ENCODE measurements at places on chromosomes 5 and 9.

GRCh38 chr9:134663084-134663483 lies 21.5 kb downstream of the COL5A1 start:
- DNase-seq = no peak

GRCh38 chr5:84290161-84290560 lies 94.5 kb downstream of the EDIL3 start:
- DNase-seq = no peak

DNA sequence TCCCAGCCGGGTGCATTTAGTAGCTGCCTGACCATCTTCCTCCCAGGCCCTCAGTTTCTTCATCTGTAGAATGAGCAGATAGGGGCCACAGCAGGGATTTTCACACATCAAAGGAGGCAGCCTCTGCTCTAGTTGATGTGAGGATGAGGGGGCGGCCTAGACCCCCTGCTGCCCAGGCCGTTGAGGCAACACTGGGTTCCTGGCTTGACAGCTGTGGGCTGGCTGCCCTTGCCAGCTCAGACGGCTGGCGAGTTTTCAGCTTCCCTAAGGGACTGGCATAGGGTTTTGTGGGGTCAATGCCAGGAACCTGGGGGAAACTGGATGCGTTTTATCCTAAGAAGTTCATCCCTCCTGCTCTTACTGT lies 49.6 kb downstream of the NDST1 start:
- DNase-seq = no peak

GRCh38 chr9:1154739-1155138 lies 104.6 kb downstream of the DMRT2 start:
- no peak for DNase-seq

DNA sequence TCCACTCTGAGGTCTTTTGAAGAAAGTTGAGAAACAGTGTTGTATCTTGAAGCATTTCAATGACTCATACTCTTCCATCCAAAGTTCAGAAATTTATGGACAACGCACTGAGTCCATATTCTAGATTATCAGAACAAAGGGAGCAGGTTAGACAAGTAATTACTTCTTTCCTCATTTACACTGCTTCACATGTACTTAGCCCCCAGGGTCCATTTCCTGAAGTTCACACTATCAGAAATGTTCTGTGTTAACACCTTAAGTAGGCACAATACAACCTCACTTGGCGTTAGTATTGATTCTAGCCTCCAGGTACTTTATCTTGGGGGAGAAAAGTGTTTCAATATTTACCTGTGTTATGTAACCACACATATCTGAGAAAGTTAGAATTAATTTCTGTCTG lies 487.9 kb upstream of the DMAC1 start:
- DNase-seq = no peak

DNA sequence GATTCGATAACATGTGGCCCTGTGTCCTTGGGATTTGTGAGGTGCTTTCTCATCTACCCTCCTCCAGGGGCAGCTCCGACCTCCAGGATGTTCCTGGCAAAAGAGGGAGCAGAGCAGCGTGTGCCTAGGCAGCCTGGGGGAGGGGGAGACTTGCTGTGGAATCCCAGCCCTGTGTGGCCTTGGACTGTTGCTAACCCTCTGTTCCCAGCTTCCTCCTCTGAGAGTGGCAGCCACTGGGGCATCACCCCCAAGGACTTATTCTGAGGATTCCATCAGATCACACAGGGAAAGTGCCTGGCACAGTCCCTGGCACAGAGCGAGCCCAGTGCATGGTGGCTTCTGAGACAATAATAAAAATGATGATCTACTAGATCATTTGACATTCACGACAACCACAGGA lies 265.1 kb upstream of the MVB12B start:
- no peak for DNase-seq

GRCh38 chr9:110950041-110950645 lies 88.1 kb downstream of the LPAR1 start:
- no peak for DNase-seq

DNA sequence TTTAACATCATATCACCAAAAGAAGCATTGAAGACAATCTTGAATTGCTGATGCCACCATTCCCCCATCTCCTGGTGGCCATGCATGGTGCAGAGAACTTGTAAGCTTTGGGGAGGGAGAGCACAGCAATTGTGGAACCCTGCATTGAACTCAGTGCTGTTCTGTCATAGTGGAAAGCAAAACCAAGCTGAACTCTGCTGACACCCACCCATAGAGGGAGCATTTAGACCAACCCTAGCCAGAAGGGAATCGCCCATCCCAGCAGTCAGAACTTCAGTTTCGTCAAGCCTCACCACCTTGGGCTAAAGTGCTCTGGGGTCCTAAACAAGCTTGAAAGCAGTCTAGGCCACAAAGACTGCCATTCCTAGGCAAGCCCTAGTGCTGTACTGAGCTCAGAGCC lies 37.4 kb upstream of the RUSC2 start:
- no peak for DNase-seq

- DNase-seq = no peak
Observed at GRCh38 chr5:58455480-58455879, 4.4 kb downstream of the PLK2 start.

- DNase-seq = no peak
Observed at GRCh38 chr5:8192840-8193239, 323.9 kb downstream of the MTRR start.

DNA sequence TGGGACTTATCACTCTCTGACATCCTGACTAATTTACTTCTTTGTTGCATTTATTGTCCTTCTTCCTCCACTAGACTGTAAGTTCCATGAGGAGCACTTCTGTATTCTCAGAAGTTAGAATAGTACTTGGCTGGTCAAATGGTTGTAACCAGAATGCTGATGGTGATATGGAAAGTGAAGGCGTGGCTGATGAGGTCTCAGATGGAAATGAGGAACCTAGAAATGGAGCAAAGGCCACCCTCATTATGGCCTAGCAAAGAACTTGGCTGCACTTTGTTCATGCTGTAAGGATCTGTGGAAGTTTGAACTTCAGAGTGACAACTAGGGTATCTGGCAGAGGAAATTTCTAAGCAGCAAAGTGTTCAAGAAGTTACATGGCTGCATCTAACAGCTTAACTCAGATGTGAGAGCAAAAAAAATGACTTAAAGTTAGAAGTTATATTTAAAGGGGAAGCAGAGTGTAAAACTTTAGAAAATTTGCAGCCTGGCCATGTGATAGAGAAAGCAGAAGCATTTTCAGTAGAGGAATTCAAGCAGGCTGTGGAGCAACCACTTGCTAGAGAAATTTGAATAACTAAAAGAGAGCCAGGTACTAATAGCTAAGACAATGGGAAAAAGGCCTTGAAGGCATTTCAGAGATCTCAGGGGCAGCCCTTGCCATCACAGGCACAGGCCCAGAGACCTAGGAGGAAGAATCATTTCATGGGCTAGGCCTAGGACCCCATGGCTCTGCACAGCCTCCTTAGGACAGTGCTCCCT lies 14.9 kb upstream of the SLC22A5 start:
- DNase-seq = no peak

DNA sequence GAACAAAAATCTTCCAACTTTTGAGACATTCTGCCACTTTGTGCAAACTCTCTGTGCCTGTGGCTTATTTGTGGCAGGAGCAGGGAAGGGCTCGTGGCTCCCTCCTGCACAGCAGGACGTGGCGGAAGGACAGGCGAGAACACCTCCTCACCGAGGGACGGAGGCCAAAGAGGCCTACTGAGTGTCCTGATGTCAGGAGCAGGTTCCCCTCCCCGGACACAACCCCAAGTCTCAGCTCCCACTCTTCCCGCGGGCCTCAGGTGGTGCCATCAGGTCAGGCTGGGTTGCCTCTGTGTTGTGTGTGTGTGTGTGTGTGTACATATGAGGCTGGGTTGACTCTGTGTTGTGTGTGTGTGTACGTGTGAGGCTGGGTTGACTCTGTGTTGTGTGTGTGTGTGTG lies 136.8 kb upstream of the LPCAT1 start:
- no peak for DNase-seq

GRCh38 chr9:136685790-136686533 lies 1.3 kb downstream of the AGPAT2 start:
- no peak for DNase-seq

DNA sequence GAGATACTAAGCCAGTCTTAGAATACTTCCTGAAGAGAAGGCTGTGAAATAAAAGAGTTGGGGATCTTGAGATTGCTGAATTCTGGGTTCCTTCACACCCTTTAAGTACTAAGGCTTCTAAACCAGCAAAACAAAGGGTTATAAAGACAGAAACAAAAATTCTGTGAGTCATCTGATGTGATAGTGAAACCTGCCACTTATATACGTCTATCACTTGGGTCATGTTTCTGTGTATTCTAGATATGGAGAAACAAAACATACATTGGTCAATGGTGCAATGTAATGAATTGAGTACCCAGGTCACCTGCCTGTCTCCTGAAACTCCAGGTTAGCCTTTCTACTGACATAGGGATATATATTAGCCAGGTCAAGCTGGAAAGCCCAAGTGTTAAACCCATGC lies 319.3 kb upstream of the GRAMD2B start:
- DNase-seq = no peak

- peak; percentile 79 for DNase-seq
Observed at GRCh38 chr5:74640954-74641734, 616 bp upstream of the ENC1 start.

DNA sequence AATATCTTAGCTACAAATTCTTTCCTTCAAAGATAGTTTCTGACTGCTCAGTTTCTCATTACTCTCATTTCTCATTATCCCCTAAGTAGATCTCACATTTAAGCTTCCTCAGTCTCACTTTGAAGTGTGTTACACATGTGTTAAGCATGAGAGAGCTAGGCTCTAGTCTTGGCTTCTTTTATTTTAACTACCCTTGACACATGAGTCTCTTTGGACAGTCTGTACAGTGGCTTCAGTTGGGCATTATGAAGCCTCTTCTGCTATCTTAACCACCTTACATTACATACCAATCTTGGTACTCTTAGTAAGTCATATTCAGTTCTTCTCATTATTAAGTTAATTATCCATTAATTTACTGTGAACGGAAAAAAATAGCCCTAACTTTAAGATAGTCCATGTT lies 232.5 kb downstream of the FBXL17 start:
- no peak for DNase-seq

- no peak for DNase-seq
Observed at GRCh38 chr9:136268318-136268717, 22.7 kb upstream of the QSOX2 start.

- DNase-seq = peak; percentile 13
Observed at GRCh38 chr5:151772029-151772845, 483 bp downstream of the G3BP1 start.

DNA sequence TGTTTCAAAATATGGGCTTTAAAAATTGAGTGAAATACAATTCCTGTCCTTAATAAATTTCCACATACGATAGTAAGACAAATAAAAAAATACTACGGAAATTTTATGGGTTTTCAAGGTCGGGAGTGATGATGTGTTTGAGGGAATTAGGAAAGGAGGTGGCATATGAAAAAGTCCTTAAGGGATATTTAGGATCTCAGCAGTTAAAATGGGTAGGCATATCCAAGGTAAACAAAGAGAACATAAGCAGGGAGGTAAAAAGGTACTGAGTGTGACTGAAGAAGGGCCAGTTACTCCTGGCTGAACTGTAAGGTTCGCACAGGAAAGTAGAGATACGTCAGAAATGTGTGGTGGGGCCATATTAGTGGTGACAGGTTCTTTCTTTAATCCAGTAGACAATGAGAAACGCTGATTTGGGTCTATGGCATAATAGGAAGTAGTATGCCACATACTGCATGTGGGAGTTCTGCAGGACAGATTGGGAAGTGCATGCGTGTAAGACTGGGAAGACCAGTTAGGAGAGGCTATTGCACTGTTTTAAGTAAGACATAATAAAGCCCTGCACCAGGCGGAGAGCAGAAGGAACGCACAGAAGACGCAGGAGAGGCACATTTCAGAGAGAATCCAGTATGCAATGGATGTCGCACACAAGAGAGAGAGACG lies 937 bp upstream of the HMGCR start:
- DNase-seq = peak; percentile 64

- DNase-seq = no peak
Observed at GRCh38 chr9:28234133-28234893, 661.0 kb upstream of the C9orf72 start.

DNA sequence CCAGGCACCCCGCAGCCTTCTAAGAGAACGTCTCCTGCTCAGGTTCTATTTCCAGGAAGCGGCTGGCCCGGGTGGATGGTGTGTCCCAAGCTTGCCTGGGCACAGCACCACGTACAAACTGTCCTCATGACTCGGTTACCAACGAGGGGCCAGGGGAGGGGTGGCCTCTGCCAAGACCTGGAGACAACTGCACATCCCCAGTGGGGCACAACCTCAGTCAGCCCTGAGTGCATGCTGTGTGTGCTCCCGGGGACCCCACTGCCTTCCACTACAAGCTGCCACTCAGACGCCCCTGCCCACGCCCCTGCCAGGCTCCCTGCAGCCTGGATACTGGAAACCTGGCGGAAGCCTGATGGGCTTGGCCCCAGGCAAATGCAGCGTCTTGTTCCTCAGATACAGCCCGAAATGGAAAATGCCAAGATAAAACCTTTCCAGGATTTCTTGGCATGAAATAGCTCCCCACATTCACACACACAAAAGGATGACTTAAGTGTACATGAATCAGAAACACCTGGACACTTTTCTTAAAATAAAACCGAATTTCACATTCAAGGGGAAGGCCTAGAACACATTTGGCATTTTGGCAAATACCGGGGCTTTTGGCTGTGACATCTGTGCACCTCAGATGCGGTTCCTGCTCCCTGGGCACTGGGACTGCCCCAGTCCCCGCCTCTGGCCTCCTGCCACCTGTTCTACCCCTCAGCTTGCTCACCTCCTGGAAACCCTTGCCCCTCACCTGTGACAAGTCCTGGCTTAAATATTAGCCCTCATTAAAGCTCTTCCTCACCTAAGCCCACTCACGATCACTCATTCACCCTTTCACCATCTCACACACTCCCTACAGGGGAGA lies 62.5 kb downstream of the COL23A1 start:
- DNase-seq = no peak

DNA sequence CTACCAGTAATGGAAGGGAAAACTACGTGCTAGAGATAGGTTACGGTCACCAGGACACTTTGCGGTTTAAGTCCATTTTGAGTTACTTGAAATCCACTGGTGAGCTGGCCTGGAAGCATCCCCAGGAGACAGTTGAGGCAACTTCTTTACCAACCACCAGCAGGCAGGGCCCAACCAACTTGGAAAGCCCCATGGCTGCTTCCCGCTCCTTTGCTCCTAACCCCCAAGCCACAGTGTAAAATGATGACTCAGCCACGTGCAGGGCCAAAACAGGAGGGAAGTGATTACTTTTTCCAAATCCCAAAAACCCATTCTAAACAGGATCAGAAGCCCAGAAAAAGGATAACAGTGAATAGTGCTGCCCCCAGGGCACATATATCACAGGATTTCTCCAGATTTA lies 87.4 kb downstream of the PAX5 start:
- DNase-seq = no peak

DNA sequence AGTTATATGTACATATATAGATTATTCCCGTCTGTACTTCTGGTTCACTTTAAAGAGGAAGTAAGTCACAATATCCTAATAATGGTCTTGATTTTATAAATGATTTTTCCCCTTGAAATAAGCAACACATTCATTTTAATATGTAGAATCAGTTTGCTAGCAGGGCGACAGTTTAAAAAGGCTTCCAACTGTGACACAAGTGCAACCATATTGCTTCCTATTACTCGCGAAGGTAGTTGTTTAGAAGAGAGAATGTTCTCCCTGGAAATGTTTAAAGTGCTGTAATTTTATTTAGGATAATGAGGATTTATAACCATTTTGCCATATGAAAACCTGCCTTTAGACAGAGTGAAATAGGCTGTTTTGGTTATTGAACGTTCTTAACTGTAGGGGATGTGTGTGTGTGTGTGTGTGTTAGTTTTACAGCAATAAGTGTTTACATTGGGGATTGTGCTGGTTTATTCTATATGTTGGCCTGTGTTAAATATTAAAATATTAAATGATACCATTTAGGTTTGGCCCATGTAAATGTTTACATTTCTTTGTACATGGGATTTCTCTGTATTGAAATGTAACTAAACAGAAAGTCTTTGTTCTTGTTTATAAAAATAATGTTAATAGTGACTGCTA lies 138.3 kb downstream of the PBX3 start:
- no peak for DNase-seq

All from bone marrow (tissue), 2 donors.